ENCODE measurements at places on chromosomes 3 and 15. TPM values are rescaled to one million over a fixed set of nuclear protein-coding genes. Genes with fewer than 3 reads are reported as not detected.

- H3K4me3 ChIP-seq, result no peak overlapping the region
- no peaks in the 10 kb centered on the region for H3K4me1 ChIP-seq
- no peaks in the 10 kb centered on the region for H3K27me3 ChIP-seq
- DNase-seq, result no peak
These were observed 153.2 kb downstream of the WNT5A start for GRCh38 chr3:55333923-55334322.

C3orf52 gene
- total RNA-seq, result 0.64 TPM

TIGIT gene
- 0.33 TPM for total RNA-seq

DNA sequence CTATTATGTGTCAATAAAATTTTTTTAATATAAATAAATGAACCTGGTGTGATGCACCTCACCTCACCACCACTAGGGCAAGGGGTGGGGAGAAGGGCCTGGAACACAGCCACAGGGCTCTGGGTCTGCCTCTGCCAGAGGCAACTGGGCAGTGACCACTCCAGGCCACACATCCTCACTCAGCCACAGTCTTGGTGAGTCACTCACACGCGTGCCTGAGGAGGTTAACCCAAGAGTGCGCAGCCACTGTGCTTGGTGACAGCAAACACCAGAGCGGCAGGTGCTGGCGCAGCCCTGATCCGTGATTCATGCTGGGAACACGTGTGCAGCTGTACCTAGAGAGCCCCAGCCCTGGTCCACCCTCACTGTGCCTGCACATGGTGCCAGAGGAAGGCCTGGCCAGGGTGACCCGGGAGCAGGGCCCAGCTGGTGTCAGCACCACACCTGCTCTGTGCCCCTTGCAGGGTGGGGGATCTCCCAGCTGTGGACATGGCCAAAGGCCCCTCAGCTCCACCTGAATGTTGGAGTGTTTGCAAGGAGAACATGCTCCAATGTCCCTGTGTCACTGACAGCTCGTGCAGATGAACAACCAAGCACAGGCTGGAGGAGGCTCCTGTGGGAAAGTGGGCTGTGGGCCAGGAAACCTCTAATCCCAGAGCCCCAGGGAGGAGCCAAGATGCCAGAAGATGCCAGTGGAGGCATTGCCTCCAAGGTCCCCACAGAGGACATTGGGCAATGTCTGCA is 2.1 kb downstream of the SLC41A3 start:
- no peaks in the 10 kb centered on the region for H3K27me3 ChIP-seq
- H3K27ac ChIP-seq, result peak overlapping the region; percentile 48
- peak; percentile 70 for DNase-seq
- no peak overlapping the region for H3K4me3 ChIP-seq
- H3K4me1 ChIP-seq, result no peaks in the 10 kb centered on the region
- H3K36me3 ChIP-seq, result no peaks in the 10 kb centered on the region

DNA sequence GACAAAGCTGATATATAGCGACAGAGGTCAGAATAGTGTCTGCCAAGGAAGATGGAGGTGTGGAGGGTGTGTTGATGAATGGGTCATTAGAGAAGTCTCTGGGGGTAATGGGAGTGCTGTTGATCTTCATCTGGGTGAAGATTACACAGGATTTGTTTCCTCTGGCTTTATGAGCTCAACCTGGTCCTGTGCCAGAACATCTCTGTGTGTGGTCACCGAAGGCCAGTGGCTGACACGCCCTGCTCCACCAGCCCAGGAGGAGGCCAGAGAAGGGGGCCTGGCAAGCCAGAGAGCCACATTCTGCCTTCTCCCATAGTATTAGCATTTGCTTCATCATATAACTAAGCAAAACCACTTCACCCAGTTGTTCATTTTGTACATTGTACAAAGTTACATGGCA is 121.1 kb downstream of the ZNF621 start:
- H3K4me3 ChIP-seq, result no peak overlapping the region
- no peak for DNase-seq
- no peaks in the 10 kb centered on the region for H3K4me1 ChIP-seq
- no peaks in the 10 kb centered on the region for H3K36me3 ChIP-seq
- H3K27ac ChIP-seq, result no peak overlapping the region

- H3K36me3 ChIP-seq, result no peaks in the 10 kb centered on the region
- DNase-seq, result no peak
- H3K4me3 ChIP-seq, result no peak overlapping the region
- no peak overlapping the region for H3K27ac ChIP-seq
- H3K27me3 ChIP-seq, result no peaks in the 10 kb centered on the region
These were observed 261.3 kb downstream of the XXYLT1 start for GRCh38 chr3:195009616-195010015.

GRCh38 chr15:101022876-101023275 is 103.7 kb downstream of the LRRK1 start:
- no peaks in the 10 kb centered on the region for H3K4me1 ChIP-seq
- DNase-seq, result no peak
- H3K27me3 ChIP-seq, result no peaks in the 10 kb centered on the region
- no peak overlapping the region for H3K4me3 ChIP-seq

GRCh38 chr15:71114887-71115566 is at the start of gene THSD4:
Gene THSD4, plus strand, starts transcription at chr15:71115471.
- DNase-seq, result peak; percentile 76
- H3K4me3 ChIP-seq, result peak within 1 kb of the TSS; percentile 66
- peak within 1 kb of the TSS; percentile 90 for H3K27ac ChIP-seq
- no peaks in the 10 kb centered on the region for H3K4me1 ChIP-seq
- H3K27me3 ChIP-seq, result no peaks in the 10 kb centered on the region

- no peak overlapping the region for H3K27ac ChIP-seq
- H3K4me1 ChIP-seq, result no peaks in the 10 kb centered on the region
- H3K4me3 ChIP-seq, result no peak overlapping the region
- peak; percentile 36 for DNase-seq
- H3K27me3 ChIP-seq, result no peaks in the 10 kb centered on the region
- no peaks in the 10 kb centered on the region for H3K36me3 ChIP-seq
These were observed 126.4 kb downstream of the RPLP1 start for GRCh38 chr15:69578787-69579583.

Data from breast epithelium (tissue), 4 donors.